ENCODE measurements at places on chromosomes 6 and 20.

DNA sequence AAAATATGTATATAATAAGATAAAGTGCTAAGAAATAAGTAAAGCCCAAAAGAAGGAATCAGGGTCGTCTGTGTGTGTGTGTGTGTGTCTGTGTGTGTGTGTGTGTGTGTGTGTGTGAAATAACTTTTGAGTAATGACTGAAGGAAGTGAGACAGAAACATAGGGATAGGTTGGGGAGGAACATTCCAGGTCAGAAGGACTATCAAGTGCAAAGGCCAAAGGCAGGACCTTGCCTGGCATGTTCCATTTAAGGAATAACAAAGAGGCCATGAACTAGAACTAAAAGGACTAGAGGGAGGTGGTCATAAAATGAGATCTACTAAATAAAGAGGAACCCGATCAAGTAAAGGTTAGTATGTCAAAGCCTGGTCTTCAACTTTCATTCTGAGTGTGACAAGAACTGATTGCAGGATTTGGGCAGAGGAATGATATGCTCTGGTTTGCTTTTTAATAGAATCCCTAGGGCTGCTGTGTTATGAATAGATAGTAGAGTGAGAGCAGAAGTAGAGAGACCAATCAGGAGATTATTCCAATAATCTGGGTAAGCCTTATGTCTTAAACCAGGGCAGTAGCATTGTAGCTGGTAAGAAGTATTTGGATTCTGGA lies 6.9 kb downstream of the ENPP3 start:
- no peak for DNase-seq

DNA sequence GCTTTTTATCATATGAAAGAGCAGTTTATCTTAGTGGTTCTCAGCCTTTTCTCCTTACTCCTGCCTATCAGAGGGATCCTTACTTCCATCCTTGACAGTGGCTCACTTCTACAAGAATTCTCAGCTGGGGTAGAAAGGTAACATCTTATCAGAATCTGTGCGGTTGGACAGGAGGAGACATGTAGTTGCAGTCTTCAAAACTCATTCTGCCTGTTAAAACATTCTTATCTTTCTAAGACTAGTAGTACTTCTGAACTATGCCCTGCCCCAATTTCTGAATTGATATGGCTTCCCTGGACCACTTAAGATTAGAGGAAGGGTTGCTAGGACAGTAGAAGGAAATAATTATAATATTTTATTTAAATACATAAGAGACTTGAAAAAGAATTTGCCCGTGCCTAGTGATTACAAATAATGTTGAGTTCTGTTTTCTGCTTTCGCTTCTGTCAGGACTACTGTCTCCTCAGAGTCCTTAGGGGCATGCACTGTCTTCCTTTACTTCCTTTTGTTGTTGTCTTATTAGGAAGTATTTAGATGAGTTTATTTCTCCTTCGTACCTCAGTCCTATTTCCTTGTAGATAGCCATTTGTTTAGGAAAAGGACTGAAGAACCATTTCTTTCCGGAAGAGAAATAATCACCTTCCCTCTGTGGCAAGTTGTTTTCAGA lies 24.9 kb downstream of the BLTP3A start:
- DNase-seq, result no peak

DNA sequence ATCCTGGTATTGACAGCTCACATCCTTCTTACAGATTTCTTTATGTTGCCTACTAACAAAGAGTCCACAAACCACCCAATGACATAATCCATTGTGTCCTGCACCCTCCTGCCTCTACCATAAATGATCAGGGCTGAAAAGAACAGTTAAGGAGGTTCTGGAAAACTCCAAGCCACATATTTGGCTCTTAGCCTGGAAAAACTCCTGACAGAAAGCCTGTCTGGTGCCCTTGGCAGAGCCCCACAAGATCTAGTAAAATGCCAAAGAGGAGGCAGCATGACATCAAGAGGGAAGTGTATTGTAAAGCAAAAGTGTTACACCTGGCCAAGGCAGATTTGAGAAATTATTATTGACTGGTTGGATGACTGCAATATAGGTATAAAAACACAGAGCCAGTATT lies 126.4 kb upstream of the VGLL2 start:
- no peak for DNase-seq

GRCh38 chr20:23061734-23062561 lies 12.5 kb upstream of the THBD start:
- DNase-seq, result no peak

- DNase-seq, result peak; percentile 70
Observed at GRCh38 chr6:16277101-16277981, 39.0 kb downstream of the GMPR start.

DNA sequence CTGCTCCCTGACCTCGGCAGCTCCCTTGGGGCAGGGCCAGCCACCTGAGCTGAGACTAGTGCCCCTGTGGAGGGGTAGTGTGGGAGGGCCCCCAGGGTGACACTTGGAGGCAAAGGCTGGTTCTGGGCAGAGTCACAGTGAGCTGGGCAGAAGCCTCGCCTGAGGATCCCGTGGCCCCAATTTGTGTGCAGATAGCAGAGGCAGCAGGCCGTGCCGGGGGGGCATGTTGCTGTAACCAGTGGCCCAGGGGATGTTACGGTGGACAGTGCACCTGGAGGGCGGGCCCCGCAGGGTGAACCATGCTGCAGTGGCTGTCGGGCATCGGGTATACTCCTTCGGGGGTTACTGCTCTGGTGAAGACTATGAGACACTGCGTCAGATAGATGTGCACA lies 2.9 kb downstream of the KLHDC3 start:
- no peak for DNase-seq

DNA sequence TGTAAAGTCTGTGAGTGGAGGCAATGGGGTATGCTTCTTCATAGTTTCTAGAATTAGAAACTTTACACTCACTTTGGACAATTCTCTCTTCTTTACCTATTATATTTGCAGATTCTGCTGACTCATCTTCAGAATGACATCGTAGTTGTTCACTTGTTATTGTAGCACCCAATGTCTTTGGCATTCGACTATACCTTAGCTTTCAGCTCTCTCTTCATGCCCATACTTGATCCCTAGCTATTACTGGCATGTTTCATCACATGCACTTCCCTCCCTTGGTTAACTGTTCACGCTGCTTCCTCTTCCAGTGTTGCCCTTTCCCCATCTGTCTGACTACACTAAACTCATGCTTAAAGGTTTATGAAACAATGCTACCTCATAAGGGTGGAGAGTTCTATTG lies 298.1 kb upstream of the TCF21 start:
- no peak for DNase-seq

DNA sequence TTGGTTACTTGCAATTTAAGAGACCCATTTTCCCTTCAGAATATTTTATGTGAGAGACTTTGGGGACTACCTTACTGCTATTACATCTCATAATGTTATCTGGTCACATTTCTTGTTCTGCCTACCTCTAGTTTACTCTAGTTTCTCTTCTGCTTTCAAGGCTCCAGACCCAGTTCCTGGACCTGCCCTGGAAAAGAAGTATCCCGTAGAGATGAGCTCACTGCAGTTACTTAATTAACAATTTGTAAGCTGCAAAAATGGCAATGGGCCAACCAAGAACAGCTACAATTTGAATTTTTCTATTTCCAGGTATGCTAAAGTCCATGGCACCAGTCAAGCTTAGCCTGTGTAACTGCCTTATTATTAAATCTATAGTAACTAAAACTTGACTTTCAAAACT lies 25.0 kb downstream of the TAB2 start:
- DNase-seq, result no peak

DNA sequence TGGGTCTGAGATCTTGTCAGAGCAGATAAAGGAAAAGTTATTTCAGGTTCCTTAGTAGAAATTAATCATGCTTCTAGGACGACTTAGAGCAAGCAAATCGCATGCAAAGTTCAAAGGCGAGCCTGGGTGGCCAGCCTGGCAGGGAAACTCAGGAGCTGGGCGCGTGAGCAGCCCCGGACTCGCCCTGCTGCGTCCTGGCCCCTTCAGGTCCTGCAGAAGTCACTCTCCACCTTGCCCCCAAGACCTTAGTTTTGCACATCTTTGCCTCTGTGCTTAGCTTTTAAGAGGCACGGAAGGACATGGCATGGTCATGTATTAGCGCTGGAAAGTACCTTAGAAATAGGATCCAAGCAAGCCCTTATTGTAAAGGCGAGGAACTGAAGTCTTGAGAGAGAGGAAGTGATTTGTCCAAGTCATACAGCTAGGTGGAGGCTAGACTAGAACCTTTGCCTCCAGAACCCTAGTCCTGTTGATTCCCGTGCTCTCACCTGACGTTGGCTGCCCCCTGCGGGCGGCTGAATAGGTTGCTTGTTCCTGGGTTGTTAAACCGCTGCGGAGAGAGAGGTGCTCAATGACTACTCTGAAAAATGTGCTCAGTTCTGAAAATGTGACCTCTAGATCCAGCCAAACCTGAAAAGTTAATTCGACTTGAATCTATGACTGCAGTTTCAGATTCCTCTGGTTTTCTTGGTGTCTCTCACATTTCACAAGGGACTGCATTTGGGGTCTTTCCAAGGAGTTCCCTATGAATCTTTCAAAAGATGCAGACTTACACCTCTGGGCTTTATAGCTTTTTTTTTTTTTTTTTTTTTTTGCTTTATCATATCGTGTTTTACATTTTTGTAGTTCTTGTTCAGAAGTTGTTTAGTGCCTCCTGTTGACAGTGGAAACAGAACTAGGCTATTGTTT lies 2.7 kb downstream of the MYB start:
- peak; percentile 64 for DNase-seq

Data from SK-N-DZ (cell line).